Epithelial cell of alveolus of lung (primary cell): ENCODE measurements at places on chromosomes 11 and 22. TPM values are rescaled to one million over a fixed set of nuclear protein-coding genes. Genes with fewer than 3 reads are reported as not detected.

Gene HYLS1
- total RNA-seq: 4.4 and 8.3 TPM in 2 replicates

Gene SLC22A6
- not detected in 2 replicates for total RNA-seq

Gene TRIM22
- total RNA-seq: 9.3 and 28.7 TPM in 2 replicates

Gene OR2AT4
- total RNA-seq: not detected in 2 replicates

Gene GPHA2
- not detected in 2 replicates for total RNA-seq

Gene TENM4
- 32.8 and 35.3 TPM in 2 replicates for total RNA-seq
